Activated CD4-positive, alpha-beta T cell treated with anti-CD3 and anti-CD28 coated beads, Interleukin-2, amount 50 U/mL, for 48 hours (primary cell): ENCODE measurements at places on chromosomes 16 and 17.

GRCh38 chr16:55357241-55357640 is 33.2 kb downstream of the IRX6 start:
- DNase-seq: no peak

- no peak for DNase-seq
These were observed 2.2 kb downstream of the KRTAP4-12 start for GRCh38 chr17:41121742-41122141.

DNA sequence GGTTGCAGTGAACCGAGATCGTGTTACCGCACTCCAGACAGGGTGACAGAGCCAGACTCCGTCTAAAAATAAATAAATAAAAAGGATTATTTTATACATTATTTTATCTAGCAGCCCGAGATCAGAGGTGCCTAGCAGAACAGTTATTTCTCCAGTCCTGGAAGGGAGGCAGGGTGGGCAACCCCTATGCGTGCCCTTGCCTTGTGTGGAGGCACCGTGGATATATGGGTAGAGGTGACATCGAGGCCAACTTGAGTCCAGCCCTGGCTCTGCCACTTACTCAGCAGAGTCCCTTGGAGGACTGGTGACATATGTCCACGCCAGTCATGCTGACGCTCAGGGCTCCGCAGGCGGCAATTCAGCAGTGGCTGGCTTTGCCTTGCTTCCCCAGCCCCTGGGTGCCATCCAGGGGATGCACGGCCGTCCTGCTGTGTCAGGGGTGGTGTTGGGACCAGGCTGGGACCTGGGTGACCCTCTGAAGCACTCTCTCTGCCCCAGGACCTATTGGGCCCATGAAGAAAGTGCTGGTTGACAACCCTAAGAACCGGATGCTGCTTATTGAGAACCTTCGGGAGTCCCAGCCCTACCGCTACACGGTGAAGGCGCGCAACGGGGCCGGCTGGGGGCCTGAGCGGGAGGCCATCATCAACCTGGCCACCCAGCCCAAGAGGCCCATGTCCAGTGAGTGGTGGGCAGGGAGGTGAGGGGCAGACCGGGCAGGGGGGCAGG is 13.2 kb downstream of the GALK1 start:
- DNase-seq: no peak

GRCh38 chr16:83271970-83272575 is 535.7 kb upstream of the HSBP1 start:
- no peak for DNase-seq

GRCh38 chr17:80362428-80363119 is 52.4 kb upstream of the ENDOV start:
- DNase-seq: no peak

- no peak for DNase-seq
These were observed 32.0 kb upstream of the DNAH17 start for GRCh38 chr17:78609191-78609641.

GRCh38 chr17:79356839-79357447 is 253.9 kb downstream of the RBFOX3 start:
- DNase-seq: no peak

DNA sequence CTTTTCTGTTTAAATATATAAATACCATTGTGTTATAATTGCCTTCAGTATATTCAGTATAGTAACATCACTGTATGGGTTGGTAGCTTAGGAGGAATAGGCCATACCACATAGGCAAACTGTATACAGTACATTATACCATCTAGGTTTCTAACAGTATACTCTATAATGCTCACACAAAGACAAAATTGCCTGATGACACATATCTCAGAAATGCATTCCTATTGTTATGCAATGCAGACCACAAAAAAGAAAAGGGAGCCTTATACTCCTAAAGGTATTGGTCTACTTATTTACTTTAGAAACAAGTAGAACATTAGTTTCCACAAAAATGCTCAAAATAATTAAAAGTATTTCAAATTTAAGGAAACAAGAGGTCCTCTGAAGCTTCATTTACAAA is 47.9 kb downstream of the SETD6 start:
- no peak for DNase-seq

- no peak for DNase-seq
These were observed 2.5 kb upstream of the MRPS23 start for GRCh38 chr17:57852092-57852954.

DNA sequence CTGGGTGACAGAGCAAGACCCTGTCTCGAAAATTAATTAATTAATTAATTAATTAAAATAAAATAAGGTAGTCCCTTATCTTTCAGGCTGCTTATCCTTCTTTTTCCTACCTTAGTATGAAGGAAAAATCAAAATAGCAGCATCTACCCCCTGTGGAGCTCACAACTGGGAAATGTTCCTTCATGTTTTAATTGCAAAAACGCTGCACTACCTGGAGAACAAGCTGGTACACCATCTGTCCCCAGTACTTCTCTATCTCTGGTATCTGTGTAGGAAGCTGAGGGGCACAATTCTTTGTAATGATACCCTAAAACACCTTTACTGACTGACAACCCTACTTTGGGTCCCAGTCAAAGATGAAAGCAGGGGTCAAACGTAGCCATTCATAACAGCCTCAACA is 55.1 kb upstream of the MNT start:
- no peak for DNase-seq

GRCh38 chr16:56688762-56689161 is 6.5 kb downstream of the MT1X start:
- DNase-seq: no peak

DNA sequence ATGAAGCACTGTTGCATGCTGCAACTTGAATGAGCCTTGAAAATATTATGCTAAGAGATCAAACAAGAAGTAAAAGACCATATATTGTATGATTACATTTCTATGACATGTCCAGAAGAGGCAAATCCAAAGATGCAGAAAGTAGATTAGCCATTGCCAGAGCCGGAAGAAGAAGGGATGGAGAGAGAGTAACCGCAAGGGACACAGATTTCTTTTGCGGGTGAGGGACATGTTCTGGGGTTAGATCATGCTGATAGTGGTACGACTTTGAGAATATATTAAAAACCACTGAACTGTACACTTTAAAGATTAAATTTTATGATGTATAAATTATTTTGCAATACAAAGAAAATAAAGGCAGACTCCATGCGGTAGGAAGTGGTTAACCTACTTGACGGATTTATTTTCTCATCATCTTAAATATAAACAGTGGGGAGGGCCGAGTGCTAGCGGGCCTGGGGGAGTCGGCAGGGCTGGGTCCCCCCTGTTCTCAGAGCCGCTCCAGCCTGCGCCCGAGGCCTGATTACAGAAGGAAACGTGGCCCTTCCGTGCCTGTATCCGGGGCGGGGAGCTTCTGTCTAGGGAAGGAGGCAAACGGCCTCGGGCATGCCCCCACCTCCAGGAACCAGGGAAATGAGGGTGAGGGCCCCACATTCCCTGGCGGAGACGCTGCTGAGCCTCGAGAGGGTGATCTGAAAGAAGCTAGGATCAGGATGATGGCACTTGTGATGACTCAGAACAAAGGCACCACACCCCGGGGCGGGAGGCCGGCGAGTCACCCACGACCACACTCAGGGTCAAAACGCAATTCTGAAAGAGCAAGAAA is 48.0 kb downstream of the SHCBP1 start:
- DNase-seq: no peak

- no peak for DNase-seq
These were observed 112.0 kb upstream of the SMURF2 start for GRCh38 chr17:64773836-64774761.

DNA sequence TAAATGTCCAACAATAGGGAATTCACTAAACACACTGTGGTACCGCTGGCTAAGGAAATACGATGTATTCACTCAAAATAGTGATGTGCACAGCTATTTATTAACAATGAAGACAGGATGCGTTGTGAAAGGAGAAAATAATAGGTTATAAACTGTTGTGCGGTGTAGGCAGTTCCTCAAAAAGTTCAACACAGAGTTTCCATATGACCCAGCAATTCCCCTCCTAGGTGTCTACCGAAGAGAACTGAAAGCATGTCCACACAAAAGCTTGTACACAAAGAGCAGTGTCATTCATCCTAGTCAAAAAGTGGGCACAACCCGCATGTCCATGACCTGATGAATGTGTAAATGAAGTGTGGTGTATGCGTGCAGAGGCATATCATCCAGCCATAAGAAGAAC is 1.2 kb upstream of the CES1 start:
- DNase-seq: no peak

- DNase-seq: no peak
These were observed 13.6 kb downstream of the ASPSCR1 start for GRCh38 chr17:81990836-81991683.

GRCh38 chr17:32970281-32970680 is 21.4 kb upstream of the SPACA3 start:
- DNase-seq: no peak

- DNase-seq: no peak
These were observed 99.5 kb downstream of the CHD9NB start for GRCh38 chr16:52953215-52953614.

GRCh38 chr17:39761861-39762496 is 24.2 kb downstream of the GRB7 start:
- DNase-seq: no peak

- no peak for DNase-seq
These were observed 42.2 kb upstream of the GSE1 start for GRCh38 chr16:85570735-85571562.

- DNase-seq: no peak
These were observed 228.9 kb upstream of the TNRC6C start for GRCh38 chr17:77729587-77729986.

DNA sequence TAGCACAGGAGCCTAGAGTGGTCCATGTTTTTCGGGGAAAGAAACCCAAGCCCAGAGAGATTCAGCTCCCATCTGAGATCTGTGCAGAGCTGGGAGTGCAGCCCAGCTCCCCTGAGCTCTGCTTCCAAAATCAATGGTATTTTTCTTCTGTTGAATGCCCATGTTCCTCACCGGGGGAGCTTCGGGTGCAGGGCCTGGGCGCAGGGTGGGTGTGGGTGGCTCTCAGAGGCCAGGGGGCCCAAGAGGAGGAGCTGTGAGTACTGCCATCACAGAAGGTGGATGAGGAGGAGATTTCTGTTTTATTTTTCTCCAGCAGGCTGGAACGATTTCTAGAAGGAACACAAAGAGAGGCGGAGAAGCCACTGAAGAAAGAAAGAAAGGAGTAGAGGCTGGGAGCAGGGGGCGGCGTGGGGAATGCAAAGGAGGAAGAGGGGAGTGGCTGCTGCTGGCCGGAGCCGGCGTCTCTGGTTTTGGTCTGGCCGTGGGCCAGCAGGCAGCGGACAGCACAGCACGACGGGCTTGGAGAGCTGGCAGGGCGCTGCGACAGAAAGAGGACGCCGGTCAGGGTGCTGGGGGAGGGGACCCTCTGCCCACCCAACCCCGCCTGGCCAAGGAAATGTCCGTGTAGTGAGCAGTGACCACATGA is 76.2 kb upstream of the KSR1 start:
- no peak for DNase-seq

GRCh38 chr16:72480911-72481310 is 309.0 kb upstream of the PMFBP1 start:
- no peak for DNase-seq

GRCh38 chr16:84548971-84549844 is 44.7 kb upstream of the MEAK7 start:
- peak; percentile 63 for DNase-seq

DNA sequence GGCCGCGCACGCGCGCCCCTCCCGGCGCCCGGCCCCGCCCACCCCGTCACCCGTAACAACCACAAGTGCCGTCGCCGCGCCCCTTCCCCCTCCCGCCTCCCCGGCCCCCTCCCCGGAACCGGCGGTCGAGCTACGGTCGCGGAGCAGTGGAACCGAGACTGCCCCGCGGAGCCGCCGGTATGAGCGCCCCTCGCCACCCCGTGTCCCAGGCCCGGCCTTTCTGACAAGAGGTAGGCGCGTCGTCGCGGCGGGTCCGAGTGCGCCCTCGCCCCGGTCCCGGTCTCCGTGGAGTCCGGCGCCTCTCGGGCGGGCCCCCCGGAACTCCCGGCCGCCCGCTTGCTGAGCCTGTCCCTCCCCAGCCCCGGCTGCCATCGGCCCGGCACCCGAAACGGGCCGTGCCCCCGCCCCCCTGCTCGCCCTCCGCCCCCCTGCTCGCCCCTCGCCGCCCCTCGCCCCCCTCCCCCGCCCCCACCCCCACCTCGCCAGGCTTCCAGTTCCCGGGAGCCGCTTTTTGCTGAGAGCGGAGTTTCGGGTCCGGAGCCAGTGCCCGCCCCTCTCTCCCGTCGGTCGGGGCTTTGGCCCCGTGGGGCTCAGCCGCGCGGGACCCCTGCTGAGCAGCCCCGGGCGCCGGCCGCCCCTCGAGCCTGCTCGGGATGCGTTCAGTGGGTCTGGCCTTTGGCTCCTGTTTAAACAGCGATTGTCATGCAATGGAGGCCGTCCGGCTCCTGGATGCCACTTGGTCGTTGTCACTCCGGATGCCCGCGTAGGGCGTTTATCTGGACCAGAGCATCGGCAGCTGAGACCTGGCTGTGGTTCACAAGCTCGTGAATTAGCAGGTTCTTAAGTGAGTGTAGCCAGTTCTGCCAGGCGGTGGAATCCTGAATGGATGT is at the start of gene SEC14L1:
TSS of gene SEC14L1 (plus strand) at position 92 of the 890 bp plus-strand sequence. CDS start 2,628 bp downstream, outside the sequence.
- DNase-seq: peak; percentile 31

DNA sequence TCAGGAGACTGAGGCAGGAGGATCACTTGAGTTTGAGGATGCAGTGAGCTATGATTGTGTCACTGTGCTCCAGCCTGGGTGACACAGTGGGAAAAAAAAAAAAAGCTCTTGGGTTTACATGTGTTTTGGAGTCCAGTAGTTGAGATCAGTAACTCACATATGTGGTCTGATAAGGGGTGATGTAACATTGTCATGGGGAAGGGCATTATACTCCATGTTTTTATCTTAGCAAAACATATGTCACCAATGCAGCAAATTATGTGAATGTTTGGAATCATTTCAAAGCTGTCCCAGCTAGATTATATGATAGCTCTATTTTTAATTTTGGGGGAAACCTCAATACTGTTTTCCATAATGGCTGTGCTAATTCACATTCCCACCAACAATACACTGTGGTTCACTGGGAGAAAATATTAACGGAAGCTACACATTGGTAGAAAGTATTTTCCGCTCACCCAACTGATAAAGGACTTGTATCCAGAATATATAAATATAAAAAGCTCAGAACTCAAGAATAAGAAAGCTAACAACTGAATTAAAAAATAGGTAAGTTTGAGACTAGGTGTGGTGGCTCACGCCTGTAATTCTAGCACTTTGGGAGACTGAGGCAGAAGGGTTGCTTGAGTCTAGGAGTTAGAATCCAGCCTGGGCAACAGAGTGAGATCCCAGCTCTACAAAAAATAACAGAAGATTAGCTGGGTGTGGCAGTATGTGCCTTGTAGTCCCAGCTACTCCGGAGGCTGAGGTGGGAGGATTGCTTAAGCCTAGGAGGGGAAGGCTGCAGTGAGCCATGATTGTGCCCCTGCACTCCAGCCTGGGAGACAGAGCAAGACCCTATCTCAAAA is 224.1 kb upstream of the TBX2 start:
- DNase-seq: no peak

DNA sequence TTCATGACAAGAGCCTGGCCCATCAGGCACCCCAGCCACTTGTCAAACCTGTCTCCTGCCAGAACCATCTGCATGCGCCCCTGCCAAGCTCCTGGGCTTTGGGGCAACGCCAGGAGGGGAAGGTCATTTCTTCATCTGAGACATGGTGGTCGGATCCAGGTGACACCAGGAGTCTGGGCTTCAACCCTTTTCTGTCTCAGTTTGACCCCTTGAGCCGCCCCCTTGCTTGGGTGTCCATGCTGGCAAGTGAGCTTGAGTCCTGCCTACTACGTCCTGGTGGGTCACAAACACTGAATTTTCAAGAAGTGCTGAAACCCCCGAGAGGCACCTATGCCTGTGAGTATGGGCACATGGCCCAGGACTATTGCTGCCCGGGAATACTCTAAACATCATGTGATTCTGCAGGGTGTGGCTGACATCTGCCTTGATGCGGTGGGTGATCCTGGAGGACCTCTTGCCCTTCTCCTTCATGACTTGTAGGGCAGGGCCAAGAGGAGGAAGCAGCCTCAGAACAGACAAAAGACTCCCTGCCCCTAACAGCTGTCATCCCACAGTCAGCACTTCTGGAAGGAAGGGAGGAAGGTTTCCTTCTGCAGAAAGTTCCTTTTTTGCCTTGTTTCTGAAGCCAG is 43.4 kb downstream of the TNFRSF13B start:
- DNase-seq: no peak
